ENCODE measurements at places on chromosomes 3 and 15.

GRCh38 chr15:69643476-69643875, 190.9 kb downstream of the RPLP1 start:
- no peak for DNase-seq

DNA sequence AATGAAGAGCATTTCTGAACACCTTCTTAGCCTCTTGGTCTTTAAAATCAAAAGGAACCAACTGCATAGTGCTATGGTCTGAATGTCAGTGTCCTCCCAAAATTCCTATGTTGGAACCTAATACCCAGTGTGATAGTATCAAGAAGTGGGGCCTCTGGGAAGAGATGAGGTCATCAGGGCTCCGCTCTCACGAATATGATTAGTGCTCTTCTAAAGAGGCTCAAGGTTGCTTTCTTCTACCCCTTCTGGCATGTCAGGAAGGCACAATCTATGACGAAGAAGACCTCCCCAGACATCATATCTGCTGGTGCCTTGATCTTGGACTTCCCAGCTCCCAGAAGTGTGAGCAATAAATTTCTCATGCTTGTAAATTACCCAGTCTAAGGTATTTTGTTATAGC, 209.5 kb downstream of the MAGI1 start:
- DNase-seq = no peak

DNA sequence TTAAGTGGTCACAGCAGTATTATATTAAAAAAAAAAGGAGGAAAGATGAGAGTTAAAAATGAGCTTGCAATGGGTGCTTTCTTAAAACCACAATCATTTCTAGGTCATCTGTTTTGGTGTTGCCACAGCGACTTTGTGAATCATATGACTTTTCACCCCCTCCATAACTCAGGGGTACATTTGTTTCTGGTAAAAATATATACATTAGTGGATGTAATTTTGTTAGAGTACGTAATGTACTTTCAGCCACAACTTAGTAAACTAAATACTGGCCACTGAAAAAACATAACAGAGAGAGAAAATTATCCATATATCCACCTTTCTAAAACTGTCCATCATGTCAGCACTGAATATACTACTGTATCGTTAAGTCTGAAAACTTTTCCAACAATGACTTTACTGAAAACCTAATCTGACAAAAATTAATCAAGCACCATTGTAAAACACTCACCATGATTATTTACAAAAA, 3.4 kb downstream of the ANKRD28 start:
- DNase-seq = peak; percentile 59

GRCh38 chr15:38367476-38367875, 86.5 kb upstream of the FAM98B start:
- DNase-seq = no peak

GRCh38 chr15:39315206-39315850, 265.6 kb upstream of the THBS1 start:
- no peak for DNase-seq

- DNase-seq = no peak
Observed at GRCh38 chr15:45185903-45186770, 1.6 kb downstream of the SHF start.

- no peak for DNase-seq
Observed at GRCh38 chr15:80709542-80709941, 14.4 kb downstream of the ABHD17C start.

DNA sequence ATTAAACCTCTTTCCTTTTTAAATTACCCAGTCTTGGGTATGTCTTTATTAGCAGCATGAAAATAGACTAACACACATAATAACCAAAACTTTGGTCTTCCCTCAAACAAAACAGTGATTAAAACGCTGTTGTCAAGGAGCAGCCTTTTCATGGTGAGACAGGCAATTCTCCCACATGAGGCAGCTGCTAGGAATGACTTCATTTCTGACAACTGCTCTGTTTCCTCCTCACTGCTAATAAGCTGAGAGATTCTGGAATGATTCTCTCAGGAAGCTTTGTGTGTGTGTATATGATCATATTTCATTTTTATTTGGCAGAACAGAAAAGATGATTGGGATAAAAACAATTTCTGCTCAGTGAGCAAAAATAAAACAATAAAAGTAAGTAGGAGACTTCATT, 580.6 kb upstream of the ADAMTS9 start:
- no peak for DNase-seq

- DNase-seq = no peak
Observed at GRCh38 chr3:14834807-14835466, 16.2 kb downstream of the FGD5 start.

DNA sequence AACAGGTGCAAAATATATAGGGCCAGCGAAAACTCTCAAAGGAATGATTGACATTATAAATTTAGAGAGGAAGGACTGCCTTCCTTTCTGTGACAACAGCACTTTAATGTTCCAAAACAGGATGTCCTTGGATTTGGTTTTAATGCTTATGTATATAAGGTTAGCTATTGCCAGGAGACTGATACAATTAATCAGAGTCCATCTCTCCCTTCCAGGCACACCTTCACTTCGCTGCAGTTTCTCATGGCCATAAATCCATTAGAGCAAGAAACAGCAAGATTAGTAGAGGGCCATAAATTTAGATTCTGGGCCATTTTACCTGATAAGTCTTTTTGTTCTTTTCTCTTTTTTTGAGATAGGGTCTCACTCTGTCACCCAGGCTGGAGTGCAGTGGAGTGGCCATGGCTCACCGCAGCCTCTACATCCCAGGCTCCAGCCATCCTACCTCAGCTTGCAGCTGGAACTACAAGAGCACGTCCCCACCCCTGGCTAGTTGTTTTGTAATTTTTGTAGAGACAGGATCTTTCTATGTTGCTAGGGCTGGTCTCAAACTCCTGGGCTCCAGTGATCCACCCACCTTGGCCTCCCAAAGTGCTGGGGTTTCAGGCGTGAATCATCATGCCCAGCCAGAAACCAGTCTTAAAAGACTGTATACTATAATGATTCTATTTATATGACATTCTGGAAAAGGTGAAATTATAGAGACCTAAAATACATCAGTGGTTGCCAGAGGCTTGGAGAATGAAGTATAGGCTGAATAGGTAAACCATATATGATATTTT, 15.7 kb upstream of the TFRC start:
- DNase-seq = no peak

DNA sequence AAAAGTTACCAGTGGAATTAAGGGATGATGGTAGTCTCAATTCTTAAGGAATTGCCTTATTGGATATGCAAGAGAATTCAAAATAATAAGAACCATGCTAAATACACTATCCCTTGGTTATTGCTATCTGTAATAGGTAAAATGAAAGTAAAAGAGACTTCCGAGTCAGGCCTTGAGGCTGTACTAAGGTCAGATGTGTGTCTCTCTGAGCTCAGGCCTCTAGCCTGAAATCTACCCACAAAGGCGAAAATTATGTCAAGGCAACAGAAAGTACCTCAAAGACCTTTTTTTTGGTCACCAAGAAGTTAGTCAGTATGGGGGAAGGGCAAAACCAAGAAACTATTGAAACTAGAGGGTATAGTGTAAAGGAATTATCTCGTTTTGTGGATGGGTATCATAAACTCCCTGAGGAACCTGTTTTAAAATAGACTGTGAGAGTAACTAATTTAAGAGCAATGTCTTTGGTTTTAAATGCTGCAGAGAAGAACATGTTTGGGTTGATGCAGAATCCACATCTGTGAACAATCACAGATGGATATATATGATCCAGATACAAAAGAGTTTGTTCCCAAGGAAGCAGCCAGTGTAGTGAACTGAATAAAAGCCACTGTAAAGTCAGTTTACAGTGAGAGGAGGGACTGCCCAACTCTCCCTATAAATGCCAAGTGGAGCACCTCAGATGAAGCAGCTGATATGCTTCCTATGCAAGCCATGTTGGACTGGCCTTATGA, 382.3 kb upstream of the SEMA6D start:
- peak; percentile 11 for DNase-seq

GRCh38 chr3:28907616-28908015, 373.3 kb upstream of the RBMS3 start:
- DNase-seq = no peak

- no peak for DNase-seq
Observed at GRCh38 chr3:131216801-131217200, 164.8 kb upstream of the NUDT16 start.

DNA sequence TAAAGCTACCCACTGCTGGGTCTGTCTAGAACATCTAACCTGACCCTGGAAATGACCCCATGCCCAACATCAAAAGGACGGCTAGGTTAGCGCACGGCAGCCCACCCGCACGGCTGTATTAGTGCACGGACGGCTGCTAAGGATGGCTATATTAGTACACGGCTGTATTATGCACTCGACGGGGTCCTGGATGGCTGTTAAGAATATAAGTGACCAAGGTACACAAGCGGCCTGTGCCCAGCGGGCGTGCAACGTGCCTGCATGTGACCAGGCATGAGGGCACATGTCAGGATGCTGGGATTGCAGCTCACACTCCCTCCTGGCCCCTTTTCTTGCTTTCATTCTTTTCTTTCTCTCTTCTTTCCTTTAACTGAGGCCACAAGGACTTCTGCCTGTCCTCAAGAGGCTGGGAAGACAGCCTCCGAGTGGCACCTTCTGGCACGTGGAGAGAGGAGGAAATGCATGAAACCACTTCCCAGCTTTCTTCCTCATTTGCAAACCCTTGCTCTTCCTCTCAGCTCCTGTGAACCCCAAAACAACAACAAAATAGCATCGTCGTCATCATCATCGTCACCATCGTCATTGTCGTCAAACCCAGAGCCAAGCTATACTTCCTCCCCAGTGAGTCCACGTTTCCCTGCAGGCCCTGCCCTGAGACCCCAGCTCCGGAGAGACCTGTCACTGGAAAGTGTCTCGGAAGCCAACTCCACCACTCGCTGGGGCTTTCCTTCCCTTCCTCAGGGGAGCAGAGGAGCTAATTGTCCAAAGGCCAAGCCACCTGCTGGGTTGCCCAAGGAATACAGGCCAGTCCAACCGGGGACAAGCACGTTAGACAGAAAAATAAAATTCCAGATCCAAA, 101.8 kb downstream of the CHSY1 start:
- no peak for DNase-seq

- no peak for DNase-seq
Observed at GRCh38 chr3:175478301-175478700, 619.2 kb downstream of the NAALADL2 start.

DNA sequence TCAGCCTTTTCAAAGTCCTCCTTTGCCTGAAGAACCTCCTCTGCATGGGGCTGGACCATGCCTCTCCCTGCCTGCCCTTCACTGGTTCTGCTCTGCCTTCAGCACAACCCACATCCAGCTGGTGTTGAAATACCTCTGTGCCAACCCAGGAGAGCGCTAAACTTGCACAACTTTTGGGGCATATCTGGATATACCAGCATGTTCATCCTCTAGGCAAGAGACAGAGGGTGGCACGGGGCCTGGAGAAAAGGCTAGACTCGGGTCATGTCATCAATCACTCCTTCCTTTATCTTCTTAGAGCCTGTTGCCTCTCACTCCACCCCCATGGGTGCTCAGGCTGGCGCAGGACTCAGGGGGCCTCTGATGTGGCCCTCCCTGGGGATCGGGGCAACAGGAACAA, 4.8 kb downstream of the SEMA4B start:
- no peak for DNase-seq

DNA sequence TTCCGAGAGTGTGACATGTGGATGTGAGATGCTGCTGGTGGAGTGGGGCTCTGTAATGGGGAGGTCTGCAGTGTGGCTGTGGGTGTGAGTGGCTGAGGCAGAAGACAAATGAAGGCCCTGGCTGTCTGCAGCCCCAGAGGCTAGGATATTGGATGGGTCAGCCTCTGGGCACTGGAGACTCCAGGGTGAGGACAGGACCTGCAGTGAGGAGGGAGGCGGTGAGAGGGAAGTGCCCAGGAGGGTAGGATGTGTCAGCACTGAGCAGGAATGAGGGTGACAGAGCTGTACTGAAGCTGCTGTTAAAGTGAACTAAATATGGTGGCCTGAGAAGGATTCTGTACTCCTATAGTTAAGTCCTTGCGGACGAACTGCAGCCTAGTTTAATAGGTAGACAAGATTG, 27.3 kb upstream of the PXYLP1 start:
- DNase-seq = no peak
